ENCODE measurements at places on chromosomes 16 and 17. TPM values are rescaled to one million over a fixed set of nuclear protein-coding genes. Genes with fewer than 3 reads are reported as not detected.

The NUDT21 gene
- 198 TPM for total RNA-seq

The KCTD19 gene
- 0.75 TPM for total RNA-seq

DNA sequence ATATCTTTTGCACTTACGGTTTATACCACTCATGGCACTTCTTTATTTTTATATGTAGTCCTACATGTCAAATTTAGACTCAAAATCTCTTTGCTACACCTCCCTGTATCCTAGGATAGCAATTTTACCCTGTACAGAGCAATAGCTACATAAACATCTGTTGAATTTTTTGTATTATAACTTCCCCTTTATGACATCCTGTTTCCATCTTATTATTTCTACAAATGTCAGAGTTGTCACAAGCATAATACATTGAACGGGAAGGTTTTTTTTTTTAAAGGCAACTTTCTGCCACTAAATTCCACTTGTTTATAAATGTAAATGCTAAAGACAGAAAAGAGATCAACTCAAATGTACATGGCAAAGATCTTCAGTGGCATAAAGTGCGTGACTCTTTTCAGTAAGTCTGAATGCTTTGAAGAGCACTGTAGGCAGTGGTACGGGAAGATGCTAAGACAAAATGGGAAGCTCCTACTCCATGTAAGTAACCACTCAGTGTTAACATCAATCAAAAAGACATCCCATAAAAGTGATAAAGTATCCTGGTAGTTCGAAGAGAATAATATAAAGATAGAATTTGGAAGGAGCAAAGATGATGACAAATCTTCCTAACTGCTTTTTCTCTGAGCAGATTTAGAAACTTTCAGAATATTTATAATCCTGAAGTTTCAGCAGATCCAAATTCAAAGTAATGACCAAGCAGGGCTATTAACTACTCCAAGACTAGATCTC, 26.8 kb downstream of the GNA13 start:
- DNase-seq: no peak

The CACNG5 gene
- total RNA-seq: not detected

- DNase-seq: no peak
Observed at GRCh38 chr16:46836534-46837530, 5.9 kb upstream of the C16orf87 start.

The KRT33A gene
- total RNA-seq: not detected

GRCh38 chr17:78672871-78673371, 95.7 kb upstream of the DNAH17 start:
- peak; percentile 42 for DNase-seq

DNA sequence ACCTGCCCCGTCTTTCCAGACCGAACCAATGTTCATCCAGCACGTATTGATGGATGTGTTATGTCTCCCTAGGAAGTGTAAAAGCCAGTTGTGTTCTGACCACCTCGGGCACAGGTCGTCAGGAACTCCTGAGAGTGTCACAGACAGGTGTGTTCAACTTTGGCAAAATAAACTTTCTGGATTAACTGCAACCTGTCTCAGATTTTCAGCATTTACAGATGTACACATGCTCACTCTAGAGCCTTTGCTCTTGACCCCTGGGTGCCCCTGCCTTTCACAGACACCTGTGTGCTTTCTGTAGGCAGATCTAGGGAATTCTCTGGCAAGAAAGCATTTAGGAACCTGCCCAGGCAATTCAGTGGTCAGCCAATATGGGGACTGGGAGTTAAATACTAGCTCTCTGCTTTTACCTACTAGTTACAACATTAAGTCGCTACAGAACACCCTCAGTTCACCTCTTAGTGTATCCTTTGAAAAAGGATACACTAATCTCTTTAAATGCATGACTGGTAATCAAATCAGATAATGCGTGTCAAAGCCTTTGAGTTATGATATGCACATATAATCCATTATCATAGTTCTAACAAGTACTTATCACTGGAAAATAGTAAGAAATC, 188.9 kb downstream of the CPPED1 start:
- peak; percentile 38 for DNase-seq

DNA sequence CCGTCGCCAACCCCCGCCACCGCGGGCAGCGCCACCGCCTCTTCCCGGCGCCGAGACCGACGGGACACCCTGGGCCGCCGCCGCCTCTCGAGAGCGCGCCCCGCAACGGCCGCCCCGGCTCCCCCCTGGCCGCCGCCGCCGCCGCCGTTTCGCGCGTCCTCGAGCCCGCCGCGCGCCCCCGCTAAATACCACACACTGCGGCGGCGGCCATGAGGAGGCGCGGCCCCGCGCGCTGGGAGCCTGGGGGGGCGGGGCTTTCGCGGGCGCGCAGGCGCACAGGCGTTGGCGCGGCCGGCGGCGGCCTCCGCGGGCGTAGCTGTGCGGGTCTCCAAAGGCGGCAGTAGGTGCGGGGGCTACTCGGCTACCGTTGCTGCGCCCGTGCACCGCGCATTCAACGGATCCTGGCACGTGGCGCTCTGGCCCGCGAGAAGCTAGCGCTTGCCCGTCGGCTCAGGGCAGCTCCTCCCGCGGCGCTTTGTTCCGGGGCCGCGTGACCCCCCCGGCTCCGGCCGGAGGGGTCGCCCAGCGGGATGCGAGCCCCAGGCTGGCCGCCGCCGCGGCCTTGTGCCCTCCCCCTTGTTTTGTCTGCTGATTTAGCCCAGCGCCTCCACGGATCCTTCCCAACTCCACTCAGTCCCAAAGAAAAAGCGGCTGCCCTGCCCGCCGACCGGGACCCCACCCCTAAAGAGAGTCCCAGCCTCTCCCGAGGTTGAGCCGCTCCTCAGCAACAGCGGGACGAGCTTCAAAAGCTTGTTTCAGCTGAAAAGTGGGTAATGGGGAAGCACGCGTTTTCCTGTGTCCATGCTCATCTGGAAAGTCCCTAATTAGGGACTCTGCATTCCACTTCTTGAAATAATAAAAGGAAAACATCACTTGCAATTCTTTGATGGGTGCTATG, at the start of gene SIAH1:
Gene SIAH1 (minus strand): TSS at position 161 of the 898 bp plus-strand sequence. CDS start 22,985 bp downstream, outside the sequence.
- DNase-seq: peak; percentile 95

The MYH1 gene
- total RNA-seq: not detected

The MPP2 gene
- total RNA-seq: 18.3 TPM

GRCh38 chr17:59825533-59826322, 67.0 kb downstream of the TUBD1 start:
- DNase-seq: no peak

GRCh38 chr16:11396241-11397048, 51.2 kb downstream of the RMI2 start:
- DNase-seq: peak; percentile 95

The TNK1 gene
- total RNA-seq: 11.7 TPM

- no peak for DNase-seq
Observed at GRCh38 chr17:12979826-12980500, 37.9 kb downstream of the ELAC2 start.

GRCh38 chr17:7078711-7079110, 1.3 kb downstream of the CLEC10A start:
- DNase-seq: no peak

The ALOX15B gene
- not detected for total RNA-seq

DNA sequence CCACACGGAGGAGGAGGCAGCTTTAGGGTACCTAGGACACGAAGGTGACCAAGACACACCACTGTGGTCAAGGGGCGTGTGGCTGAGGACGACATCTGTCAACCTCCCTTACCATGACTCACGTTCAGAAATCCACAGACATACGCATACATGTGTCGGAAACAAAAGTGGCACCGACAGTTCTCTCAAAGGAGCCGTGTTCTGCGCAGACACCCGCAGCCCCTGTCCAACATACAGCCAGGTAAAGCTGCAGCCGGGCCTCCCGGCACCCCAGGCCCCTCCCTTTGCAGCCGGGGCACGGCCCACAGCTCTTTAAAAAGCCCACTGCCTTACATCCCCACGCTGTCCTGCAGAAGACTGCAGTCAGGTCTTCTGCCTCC, 40.5 kb upstream of the KLHDC4 start:
- no peak for DNase-seq

The SLX1B gene
- total RNA-seq: 43.1 TPM

DNA sequence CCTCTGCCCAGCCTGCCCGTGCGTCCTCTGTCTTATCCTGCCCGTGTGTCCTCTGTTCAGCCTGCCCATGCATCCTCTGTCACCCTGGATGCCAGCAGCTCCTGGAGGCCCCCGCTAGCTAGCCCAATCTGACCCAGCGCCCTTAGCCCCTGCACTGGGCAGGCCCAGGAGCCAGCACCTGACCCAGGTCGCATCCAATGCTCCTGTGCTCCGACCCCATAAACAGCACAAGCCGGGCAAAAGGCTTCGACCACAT, 13.1 kb downstream of the CDH15 start:
- no peak for DNase-seq

DNA sequence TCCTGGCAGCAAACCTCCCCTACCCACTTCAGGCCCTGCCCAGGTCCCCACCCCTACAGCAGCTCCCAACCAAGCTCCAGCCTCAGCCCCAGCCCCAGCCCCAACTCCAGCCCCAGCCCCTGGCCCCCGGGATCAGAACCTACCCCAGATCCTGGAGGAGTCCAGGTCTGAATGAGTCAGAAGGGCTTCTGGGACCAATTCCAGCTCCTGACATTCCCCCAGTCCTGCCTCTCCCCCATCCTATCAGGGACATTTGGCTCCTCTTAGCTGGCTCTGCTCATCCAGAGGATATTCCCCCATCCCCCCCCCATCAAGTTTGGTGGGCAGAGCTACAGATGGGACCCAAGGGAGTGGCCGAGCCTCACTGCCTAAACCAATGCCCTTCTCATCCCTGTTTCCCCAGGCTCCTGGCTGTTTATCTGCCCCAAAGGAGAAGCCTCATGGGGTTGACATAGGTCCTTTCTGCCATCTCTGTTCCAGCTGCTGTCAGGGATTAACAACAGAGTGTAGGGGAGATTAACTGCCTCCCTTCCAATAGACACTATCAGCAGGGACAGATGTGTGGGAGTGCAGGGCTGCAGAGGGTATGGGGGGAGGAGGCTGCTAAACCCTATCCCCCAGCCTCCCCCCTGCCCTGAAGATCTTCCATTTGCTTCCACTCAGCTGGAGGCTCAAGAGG, 16.5 kb downstream of the CNTNAP1 start:
- DNase-seq: peak; percentile 49

GRCh38 chr16:85637808-85638647, 24.9 kb downstream of the GSE1 start:
- no peak for DNase-seq

The CCT6B gene
- total RNA-seq: 1.5 TPM

GRCh38 chr16:57519796-57520360, 16.5 kb downstream of the CCDC102A start:
- peak; percentile 94 for DNase-seq

DNA sequence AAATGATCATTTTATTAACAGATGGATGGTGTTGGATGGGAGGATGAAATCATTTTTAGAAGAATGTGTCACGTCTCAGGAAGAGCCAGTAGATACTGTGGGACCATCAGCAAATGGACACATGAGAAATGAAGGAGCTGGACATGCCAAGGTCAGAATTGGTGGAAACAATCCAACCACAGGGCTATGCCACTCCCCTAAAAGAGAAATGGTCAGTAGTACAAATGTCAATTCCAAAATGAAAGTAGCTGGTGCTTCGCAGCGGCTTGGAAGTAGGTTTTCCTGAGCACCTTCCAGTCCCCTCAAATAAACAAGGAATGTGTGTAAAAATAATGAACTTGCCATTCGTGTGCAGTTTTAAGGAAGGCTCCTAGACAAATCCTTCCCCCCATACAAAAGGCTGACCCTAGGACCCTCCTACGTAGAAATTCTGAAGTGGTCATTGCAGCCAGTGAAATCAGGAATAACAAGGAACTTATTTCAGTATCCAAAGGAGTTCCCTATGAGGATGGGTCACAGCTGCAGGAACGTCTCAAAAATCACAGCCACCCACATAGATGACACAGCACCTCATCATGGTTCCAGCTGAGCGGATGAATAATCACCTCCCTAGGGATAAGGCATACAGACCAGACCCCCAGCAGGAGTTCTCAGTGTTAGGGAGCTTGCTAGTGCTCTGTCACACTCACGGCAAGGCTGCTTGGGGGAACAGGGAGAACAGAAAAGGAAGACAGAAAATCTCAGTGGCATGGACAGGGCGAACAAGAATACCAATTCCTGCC, 239.2 kb downstream of the HS3ST3A1 start:
- peak; percentile 56 for DNase-seq

GRCh38 chr17:66906321-66907278, 57.9 kb upstream of the CACNG4 start:
- DNase-seq: peak; percentile 94

- no peak for DNase-seq
Observed at GRCh38 chr16:54512467-54512995, 225.9 kb upstream of the IRX3 start.

DNA sequence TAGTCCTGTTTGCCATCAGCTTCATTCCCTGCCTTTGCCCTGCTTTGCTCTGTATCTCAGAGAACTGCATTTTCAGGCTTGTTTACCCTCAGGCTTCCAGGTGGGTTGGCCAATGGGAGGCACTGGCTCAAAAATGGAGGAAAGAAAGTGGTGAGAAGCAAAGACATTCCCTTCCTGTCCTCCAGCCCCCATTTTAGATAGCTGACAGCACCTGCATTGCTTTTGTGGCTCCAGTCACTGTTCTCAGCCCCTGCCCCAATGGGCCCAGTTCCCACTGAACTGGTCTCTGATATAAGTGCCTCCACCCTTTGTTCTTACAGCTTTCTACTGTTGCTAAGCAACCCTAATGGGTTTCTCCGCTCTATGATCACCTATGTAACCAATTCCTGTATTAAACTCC, 19.4 kb upstream of the SDK2 start:
- DNase-seq: no peak

The UNKL gene
- 47.8 TPM for total RNA-seq

DNA sequence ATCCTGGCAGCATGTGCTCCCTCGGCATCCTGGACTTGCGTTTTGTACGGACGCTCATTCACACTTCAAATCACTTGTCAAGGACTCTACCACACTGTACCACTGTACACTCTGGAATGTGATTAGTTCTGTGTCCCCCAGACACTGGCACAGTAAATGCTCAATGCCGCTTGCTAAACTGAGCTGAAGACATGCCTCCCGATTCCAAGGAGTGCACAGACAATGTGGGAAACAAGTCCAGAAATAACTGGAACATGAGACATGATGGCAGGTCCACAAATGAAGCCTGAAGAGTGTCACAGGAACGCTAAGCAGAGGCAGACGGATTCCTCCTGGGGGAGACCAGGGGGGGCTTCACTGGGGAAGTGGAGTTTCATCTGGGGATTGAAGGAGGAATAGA, 22.1 kb downstream of the HIC1 start:
- DNase-seq: no peak

The ERN1 gene
- total RNA-seq: 10.2 TPM
